Activated naive CD4-positive, alpha-beta T cell treated with anti-CD3 and anti-CD28 coated beads, Interleukin-2, amount 50 U/mL, for 16 hours (primary cell): ENCODE measurements at places on chromosomes 1 and 21.

DNA sequence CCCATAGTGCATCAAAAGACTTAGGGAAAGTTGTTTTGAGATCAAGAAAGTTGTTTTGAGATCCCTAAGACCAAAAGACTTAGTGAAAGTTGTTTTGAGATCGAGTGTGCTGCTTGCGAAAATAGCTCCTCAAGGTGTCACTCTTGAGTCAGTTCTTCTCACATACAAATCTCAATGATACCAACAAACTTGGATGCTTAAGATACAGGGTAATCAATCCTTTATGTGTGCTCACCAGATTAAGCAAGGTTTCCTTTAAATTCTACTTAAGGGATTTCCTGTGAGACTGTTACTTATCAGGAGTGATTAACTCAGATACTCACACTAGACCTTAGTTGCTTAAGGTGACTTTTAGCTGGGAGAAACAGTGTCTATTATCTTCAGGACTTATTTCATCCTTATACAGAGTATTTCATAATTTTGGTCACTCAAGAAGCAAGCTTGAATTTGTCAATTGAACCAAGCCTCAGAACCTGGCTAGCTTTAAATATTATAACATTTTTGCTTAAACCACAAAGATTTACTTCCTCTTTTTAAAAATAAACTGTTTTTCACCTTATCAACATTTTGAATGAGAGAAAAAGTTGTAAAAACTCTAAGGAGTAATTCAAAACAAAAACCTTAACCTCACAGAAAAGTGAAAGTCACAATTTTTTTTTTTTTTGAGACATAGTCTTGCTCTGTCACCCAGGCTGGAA is 8.0 kb upstream of the RLF start:
- no peak for DNase-seq

DNA sequence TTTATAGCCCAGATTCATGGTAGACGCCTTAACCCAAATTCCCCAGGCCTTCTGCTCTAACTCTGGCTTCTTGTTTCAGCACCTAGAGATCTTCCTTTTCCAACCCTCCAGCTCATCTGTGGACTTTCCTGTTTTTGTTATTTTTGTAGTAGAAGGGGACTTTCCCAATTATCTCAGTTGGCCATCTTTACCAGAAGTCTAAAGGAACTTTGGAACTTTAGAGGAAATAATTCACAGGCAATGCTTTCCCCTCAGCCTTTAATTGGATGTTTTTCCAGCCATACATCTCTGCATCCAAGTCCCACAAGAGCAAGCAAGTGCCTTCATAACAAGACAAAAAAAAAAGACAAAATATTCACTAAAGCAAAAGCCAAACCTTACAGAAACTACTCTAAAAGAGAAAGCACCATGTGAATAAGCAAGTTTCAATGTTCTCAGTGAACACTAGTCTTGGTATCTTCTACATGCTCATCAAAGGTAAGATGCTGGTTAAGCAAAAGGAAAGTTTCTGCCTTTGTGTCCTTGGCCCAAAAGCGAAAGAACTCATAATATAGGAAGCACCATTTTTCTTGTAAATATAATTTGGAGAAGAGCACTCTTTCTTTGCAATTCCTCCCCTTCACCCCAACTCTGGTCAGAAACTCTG is 377.3 kb downstream of the SETD4 start:
- DNase-seq = no peak

GRCh38 chr1:25206201-25206600 is 26.1 kb downstream of the SYF2 start:
- no peak for DNase-seq

DNA sequence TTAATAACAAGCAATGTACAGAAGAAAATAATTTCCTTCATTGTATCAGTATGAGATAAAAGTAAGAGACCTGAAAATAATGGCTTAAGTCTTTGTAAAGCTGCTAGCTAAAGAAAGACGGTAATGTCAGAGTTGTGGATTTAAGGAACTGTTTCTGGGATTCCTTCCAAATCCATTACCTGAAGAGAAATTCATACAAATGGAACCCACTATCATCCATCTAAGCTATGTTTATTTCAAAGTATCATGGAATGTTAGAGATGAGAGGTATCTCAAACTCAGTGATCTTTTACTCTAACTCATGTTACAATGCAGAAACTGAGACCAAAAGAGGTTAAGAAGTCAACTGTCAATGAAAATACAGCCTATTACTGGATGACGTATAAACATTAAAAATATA is 197.7 kb downstream of the DENND1B start:
- no peak for DNase-seq

DNA sequence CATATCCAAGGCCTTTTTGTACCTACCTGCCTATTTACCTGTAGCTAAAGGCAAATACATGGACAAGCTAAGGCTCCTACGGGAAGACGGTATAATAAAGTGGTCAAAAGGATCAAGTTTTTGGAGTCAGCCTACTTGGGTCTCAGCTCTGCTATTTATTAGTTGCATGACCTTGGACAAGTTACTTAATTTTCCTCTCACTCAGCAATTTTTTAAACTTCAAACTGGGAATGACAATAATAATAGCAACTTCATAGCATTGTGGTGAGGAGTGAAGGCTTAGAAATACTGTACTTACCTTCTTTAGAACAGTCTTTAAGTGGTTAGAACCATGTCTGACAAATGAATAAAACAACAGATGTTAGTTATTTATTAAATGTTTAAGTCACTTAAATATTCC is 60.2 kb upstream of the SLC35F3 start:
- no peak for DNase-seq

- no peak for DNase-seq
Observed at GRCh38 chr21:31236528-31236927, 107.5 kb downstream of the TIAM1 start.

- DNase-seq = no peak
Observed at GRCh38 chr1:94709891-94710581, 110.1 kb upstream of the SLC44A3 start.

DNA sequence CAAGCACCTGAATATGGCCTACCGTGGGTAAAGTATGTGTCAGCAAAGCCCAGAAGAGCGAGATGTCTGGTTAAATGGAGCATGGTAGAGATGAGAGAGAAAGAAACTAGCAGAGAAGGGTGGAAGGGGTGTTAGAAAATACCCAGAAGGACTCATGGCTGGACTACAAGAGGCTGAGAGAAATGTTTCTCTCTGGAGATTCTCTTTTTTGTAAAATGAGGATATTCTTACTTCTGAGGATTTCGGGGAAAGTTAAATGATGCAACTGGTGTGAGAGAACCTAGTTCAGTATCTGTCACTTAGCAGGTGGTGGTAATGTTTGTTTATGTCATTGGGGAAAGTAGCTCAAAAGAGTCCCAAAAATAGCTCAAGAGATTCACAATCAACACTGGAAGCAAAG is 7.2 kb upstream of the EPS15 start:
- no peak for DNase-seq

- no peak for DNase-seq
Observed at GRCh38 chr1:159983681-159984080, 29.6 kb upstream of the SLAMF9 start.

GRCh38 chr1:225709101-225709500 is 56.2 kb upstream of the ENAH start:
- no peak for DNase-seq

- DNase-seq = no peak
Observed at GRCh38 chr1:85027242-85027983, 20.9 kb downstream of the MCOLN3 start.

DNA sequence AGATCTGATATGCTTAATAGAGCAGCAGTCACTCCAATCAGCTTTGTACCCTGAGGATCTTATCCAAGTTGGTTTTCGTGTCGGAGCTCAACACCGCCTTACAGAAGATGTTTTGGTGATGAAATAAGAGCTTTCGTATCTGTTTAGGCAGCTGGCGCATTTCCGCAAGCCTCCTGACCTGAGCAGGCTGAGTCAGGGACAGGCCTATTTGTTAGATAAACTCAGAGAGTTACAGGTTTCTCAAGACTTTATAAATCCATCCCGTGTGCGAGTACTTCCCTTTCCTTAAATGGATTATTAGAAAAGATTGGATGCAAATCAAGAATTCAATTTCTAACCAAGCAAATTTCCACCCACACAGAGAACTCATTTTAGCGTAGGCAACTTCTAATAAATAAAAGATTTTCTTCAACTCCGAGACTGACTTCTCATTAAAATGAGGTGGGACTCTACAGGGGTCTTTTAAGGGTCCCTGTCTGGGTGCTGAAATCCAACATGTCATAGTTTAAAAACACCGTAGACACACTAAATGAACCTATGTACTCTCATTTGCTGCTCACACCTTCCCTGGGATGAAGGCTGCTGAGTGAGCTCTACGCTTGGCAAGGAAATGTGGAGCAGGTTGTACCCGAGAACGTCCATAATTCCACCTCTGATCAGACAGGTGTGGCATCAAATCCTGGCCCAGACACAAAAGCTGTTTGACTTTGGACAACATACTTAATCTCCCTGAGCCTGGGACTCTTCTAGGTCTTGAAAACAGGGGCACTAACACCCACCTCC is 106.9 kb upstream of the F3 start:
- no peak for DNase-seq

DNA sequence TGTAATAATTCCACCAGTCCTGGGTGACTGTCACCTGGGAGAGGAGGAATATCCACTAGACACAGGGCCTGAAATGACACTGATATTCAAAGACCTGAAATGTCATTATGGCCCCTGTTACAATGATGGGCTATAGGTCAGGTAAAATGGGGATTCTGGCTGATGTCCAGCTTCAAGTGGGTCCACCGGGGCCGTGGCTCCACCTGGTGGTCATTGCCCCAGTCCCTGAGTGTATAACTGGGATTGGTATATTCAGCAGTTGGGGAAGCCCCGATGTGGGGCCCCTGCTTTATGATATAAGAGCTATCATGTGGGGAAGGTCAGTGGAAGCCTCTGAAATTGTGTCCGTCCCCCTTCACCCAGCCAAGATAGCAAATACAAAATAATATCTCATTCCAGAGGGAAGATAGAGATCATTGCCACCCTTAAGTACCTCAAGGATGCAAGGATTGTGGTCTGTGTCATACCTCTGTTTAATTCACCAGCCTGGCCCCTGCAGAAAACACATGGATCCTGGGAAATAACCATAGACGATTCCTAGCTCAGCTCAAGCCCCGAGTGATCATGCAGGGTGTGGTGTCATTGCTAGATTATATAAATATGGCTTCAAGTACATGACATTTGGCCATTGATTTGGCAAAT is 19.4 kb downstream of the PLEKHO1 start:
- DNase-seq = peak; percentile 41

- DNase-seq = no peak
Observed at GRCh38 chr1:23814016-23814415, 11.2 kb downstream of the HMGCL start.

GRCh38 chr1:157403608-157404007 is 148.7 kb downstream of the FCRL5 start:
- DNase-seq = no peak

- no peak for DNase-seq
Observed at GRCh38 chr1:115873184-115873583, 32.3 kb upstream of the NHLH2 start.

- DNase-seq = no peak
Observed at GRCh38 chr1:188769181-188769580, 1708.5 kb downstream of the BRINP3 start.

DNA sequence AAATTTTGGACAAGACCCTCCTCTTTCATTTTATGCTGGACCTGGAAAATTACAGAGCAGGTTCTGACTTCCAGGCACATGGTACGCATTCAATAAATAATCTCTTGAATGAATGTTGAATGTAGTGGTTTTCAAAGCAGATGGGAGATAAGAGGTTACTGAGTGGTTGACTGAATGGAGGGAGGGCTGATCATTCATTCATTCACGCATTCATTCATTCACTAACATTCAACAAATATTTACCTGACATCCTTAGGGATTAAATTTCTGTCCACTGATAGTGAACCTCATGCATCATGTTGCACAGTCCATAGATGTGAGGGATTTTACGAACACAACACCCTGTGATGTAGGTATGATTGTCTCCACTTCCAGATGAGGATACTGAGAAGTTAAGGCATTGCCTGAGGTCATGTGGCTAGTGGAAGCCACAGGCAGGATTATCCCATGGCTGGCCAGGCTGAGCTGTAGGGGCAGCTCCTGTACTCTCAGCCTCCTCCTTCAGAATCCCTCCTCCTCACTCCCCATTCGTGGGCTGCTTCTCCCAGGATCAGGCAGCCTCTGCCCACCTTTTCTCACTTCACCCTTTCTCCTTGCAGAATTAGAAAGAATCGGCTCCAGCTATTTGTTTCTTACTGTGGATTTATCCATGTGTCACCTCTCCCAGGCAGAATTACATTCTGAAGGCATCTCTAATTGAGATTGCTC is 48.4 kb upstream of the ATP5PO start:
- no peak for DNase-seq

DNA sequence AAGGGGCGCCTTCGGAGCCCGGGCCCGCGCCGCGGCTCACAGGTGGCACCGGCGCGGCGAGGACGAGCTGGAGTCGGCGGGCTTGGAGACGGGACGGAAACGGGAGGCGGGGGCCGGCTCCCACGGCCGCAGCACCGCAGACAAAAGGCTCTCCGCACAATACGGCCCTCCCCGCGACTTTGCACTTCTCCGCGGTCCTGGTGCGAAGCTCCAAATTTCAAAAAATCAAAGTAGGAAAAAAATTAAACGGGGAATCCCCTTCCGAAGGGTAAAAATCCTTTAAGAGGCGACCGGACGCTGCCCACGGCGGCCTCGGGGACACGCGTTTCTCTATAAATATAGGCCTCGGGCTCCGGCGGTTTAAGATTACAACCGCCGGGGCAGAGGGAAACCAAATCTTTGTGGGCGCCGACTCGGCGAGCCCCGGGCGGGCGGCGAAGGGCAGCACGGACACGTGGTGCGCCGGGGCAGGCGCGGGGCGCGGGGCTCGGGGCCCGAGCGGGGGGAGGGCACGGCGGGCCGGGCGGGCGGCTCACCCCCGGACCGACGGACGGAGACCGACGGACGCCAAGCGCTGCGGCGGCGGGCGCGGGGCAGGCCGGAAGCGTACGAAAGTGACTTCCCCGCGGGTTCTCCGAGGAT is 453 bp downstream of the PABPC4 start:
- DNase-seq = peak; percentile 31

DNA sequence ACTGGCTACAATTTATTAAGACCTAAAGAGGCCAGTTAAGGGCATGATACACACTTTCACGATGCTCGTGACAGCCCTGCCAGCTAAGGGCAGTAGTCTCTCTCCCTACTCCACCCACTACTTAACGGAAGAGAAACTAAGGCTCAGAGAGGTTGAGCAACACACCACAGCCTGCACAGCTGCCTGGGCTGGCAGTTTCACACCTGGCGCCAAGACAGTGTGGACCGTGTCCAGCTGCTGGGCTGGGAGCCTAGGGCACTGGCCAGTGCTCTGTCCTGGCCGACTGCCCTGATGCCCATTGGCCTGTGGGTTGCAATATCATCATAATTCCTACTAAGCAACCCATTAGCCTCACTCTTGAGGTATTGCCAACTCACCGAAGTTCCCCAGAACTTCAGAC is 27.6 kb downstream of the TENT5C start:
- DNase-seq = no peak
